ENCODE measurements at places on chromosomes 11 and 22.

GRCh38 chr11:67027483-67027930 lies 4.6 kb downstream of the SYT12 start:
- DNase-seq, result no peak

GRCh38 chr11:115080923-115081680 lies 402.8 kb downstream of the NXPE2 start:
- DNase-seq, result no peak

- no peak for DNase-seq
These were observed 99.0 kb upstream of the DRD2 start for GRCh38 chr11:113574171-113574570.

DNA sequence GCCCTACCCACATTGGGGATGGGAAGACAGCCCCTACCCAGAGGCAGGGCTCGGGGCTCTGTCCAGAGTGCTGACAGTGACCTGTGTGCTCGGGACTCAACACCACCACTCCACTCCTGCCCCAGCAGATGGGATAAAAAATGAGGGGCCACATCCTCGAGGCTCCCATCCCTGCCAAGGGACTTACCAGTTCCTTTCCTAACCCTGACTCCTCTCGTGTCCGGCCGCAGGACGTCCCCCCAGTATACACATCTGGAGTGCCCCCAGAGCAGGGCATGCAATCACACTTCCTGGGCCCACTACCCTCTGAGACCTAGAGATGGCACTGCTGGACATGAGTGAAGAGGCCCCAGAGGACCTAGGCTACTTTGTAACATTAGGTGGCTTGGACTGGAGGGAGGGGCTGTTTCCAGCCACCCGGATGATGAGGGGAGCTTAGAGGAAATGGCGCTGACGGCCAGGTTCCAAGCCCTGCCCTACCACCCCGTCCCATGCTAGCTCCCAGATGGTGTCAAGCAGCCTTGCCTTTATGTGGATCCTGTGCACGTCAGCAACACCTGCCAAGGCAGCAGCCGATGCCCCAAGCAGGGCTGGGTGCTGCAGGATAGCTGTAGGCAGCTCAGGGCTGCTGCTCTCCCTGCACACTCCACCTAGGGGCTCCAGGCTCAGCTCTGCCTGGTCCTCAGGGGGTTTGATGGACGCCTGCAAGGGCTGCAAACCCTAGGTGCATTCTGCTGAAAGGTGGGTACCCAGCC lies 86.6 kb downstream of the DGCR2 start:
- no peak for DNase-seq

DNA sequence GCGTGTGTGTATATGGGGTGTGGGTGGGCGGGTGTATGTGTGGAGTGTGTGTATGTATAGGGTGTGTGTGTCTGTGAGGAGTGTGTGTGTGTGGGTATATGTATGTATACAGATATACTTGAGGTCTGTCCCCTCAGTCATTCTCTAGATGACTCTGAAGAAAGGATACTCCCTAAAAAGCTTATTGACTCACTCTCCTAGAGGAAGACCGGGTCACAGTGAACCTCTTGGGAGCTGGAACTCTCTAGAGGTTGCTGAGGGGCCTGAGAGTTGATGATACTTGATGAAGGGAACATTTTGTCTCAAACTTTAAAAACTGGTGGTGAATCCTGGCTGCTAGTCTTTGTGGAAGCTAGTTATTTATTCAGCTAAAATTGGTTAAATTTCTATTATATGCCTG lies 15.1 kb downstream of the STX3 start:
- no peak for DNase-seq

GRCh38 chr11:102546923-102547471 lies 16.4 kb upstream of the MMP7 start:
- DNase-seq, result no peak

GRCh38 chr11:122267602-122268001 lies 151.6 kb upstream of the BLID start:
- DNase-seq, result no peak

GRCh38 chr11:119970555-119971304 lies 167.2 kb downstream of the TRIM29 start:
- DNase-seq, result no peak

- DNase-seq, result no peak
These were observed 57.3 kb upstream of the VPREB1 start for GRCh38 chr22:22187299-22187698.

DNA sequence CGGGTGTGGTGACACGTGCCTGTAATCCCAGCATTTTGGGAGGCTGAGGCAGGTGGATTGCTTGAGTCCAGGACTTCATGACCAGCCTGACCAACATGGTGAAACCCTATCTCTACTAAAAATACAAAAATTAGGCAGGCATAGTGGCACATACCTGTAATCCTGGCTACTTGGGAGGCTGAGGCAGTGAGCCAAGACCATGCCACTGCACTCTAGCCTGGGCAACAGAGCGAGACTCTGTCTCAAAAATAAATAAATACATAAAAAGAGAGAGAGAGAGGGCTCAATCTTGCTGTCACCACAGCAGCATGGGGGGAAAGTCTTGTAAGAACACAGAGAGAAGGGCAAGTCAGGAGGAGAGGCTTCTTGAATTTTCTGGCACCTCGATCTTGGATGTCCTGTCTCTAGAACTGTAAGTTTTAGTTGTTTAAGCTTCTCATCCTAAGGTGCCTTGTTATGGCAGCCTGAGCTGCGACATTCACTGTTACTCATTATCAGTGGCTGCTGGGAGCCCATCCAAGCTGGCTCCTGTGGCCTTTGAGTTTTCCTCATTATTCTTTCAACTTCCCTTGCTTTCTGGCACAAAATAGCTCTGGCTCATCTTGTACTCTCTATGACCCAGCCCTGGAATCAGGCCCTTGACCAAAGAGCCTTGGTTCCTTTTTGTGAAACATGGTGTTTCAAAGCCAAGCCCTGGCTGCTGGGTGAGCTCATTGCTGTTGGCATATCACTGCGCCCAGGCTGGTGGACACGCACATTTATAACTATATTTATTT lies 8.0 kb upstream of the PSMC3 start:
- no peak for DNase-seq

DNA sequence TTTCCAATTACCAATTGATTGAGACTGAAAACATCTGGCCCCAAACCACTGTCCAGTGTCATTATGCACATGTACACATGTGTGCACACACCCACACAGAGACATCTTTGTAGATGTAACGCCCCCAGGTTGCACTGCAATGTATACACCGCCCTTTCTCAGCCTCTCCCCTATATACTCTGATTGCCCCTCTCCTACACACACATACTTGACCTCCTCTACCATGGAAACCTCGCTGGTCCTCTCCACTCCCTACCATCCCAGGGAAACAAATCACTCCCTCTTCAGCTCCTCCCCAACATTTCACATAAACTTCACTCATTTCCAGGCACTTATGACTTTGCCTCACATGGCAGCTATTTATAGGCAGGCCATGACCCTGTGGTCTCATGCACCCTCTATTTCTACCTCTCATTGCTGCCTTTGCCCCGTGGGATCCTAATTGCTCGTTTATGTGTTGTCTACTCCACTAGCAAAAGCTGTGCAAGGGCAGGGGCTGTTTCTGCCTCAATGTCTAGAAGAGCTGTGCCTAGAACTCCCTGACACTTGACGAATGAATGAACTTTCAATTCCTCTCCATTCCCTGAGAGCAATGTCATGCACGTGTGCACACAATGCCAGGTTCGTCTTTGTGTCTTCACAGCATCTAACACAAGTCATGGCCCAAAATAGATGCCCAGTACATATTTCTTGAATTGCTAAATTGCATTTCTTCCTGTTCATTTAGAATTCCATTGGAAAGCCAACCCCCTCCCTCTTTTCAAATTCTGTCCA lies 10.0 kb upstream of the TMA7B start:
- no peak for DNase-seq

GRCh38 chr22:37259540-37260029 lies 15.5 kb upstream of the RAC2 start:
- no peak for DNase-seq

DNA sequence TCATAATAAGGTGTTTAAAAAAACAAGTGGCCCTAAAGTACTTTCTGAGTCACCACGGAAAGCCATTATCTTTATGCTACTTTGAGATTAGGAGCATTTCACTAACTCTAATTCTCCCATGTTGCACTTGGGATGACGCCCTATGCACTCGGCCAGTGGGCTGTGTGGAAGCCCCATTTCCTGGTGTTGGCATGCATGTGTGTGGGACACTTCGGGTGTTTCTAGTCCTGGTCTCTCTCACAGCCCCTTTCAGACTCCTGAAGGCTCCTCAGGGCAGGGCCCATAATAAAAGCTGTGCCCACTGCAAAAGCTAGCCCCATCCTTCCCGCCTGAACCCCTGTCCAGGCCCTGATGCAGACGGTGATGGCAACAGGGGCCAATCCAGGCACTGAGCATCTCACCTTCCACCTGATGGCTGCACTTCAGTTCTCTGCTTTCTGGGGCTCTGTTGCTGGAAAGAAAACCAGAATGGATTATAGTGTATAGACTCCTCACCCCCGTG lies 14.9 kb upstream of the FXYD2 start:
- DNase-seq, result no peak

DNA sequence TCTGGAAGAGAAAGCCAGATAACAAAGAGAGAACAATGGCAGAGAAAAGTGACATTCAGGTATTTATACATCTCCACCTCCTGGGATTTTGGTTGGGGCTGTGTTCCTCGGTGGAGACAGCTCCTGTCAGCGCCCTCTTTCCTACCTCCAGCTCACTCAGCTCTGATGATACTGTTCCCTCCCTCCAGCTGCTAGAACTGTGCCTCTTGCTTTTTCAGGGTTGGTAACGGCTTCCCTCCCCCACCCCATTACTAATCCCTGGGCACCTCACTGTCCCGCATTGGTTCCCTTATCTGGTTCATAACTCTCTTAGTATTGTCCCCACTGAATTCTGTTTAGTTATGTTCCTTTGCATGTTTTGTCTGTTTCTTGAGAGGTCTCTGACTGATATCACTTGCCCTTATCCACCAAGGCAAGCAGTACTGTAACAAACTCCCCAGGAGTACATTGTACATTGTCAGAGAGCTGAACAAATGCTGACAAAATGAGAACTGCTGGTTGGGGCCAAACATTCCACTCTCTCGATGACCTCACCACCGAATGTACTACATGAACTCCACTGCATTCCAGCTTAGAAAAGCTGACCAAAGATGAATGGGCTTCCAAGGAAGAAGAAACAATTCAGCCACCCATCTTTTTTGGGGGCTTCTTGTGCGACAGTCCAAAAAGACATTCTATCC lies 5.7 kb upstream of the FBXO3 start:
- no peak for DNase-seq

- DNase-seq, result no peak
These were observed 47.0 kb upstream of the ALKBH3 start for GRCh38 chr11:43833657-43834073.

- no peak for DNase-seq
These were observed 34.6 kb upstream of the GNAZ start for GRCh38 chr22:23035557-23036277.

GRCh38 chr11:10373340-10373739 lies 68.5 kb downstream of the ADM start:
- DNase-seq, result no peak

DNA sequence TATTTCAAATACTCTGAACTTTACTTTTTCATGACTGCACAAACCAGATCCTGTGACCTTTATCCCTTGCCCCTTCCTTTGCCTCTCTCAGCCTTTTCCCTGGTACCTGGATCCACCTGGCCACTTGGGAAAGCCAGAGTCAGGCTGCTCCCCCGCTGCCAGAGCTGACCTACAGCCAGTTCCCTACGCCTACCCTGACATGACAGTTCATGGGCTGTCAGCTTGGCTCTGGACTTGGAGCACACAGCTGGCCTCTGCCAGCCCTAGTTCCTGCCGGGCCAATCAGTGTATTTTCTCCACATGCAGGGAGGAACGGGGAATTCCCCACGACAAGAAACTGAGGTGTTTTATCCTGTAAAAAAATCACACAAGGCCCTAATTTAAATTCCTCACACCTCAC lies 382.6 kb downstream of the INSC start:
- DNase-seq, result no peak

- no peak for DNase-seq
These were observed at the start of gene CD151 for GRCh38 chr11:832529-833113. CD151 (plus strand) TSS chr11:832952; CDS start chr11:836070, 3,118 bp downstream.

DNA sequence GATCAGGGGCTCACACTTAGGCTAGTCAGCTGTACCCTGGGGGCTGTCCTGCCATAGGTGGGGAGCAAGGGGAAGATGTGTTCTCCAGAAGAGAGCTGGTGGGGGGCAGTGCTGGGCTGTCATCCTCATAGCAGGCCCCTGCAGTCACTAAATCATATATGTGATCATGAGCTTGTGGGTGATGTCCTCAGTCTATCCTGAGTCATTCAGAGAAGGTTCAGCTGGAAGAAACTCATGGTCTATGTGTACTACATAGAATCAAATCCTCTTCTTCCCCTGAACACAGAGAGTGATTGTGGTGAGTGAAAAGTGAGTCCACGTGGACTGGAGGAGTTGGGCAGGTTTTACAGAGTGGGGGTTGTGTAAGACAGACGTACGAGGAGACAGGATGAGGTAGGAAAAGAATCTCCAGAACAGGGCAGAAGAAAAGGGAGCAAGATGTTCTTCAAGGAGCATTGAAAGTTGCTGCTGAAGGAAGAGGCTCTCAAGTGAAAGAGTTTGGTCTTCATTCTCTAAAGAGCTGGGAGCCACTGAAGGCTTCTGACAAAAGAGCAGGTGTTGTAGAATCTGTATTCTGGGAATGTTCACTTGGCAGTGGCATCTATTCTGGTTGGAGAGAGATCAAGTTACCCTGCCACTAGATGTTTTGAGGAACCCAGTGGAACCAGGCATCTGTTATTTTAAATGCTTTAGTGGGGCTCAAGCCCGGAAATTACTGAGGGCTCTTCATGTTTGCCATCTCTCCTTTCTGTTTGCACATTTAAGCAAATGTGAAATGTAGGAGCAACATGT lies 68.9 kb downstream of the C22orf31 start:
- no peak for DNase-seq

- no peak for DNase-seq
These were observed 51.3 kb downstream of the KIRREL3 start for GRCh38 chr11:126949066-126949891.

DNA sequence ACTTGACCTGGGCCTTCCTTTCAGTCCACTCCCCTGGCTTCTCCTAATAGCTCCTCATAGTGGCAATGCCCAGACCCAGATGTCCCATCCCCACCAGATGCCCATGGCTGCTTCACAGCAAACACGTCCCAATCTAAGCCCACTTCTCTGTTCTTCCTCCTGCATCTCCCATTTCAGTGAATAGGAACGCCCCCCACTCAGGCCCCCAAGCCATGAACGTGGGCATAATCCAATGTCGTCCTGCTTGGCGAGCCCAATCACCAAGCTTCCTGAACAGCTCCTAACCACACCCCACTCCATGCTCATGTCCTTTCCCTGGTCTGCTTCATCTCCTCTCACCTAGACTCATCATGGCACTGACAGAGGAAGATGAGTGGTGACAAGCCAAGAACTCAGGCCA lies 8.9 kb downstream of the IL18BP start:
- no peak for DNase-seq

DNA sequence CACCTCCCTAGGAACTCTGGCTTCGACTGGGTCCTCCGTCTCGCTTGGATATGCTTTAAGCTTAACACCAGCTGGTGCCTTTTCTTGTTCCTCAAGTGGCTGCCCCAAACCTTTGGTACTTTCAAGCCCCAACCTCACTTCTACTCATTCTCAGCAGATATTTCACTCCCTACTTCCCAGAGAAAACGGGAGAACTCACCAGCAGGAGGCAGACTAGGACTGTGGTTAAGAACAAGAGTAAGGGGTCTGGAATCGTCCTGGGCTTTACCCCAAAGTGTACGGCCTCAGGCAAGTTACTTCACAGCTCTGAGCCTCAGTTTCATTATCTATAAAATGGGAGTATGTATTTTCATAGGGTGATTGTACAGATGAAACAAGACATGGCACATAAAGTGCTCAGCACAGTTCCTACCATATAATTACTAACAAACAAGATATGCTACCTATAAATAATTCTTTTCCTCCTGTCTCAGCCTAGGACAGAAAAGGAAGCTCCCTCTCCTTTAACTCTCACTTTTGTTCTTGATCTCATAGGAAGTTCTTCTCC lies 37.8 kb downstream of the PAMR1 start:
- no peak for DNase-seq
